Activated naive CD8-positive, alpha-beta T cell treated with anti-CD3 and anti-CD28 coated beads for 36 hours (primary cell): ENCODE measurements at places on chromosomes 3 and 15. TPM values are rescaled to one million over a fixed set of nuclear protein-coding genes. Genes with fewer than 3 reads are reported as not detected.

GRCh38 chr3:66466606-66467270 lies 34.1 kb downstream of the LRIG1 start:
- H3K4me3 ChIP-seq: no peak overlapping the region
- peaks cover 6% of the 10 kb centered on the region for H3K36me3 ChIP-seq
- no peak overlapping the region for H3K27ac ChIP-seq

- no peaks in the 10 kb centered on the region for H3K36me3 ChIP-seq
- H3K4me1 ChIP-seq: no peaks in the 10 kb centered on the region
- no peak for DNase-seq
- peaks cover 4% of the 10 kb centered on the region for H3K27me3 ChIP-seq
Observed at GRCh38 chr3:124295362-124295761, 303.4 kb upstream of the ROPN1 start.

- DNase-seq: no peak
- H3K36me3 ChIP-seq: no peaks in the 10 kb centered on the region
- no peak overlapping the region for H3K4me3 ChIP-seq
- H3K27ac ChIP-seq: no peak overlapping the region
Observed at GRCh38 chr3:6523043-6523442, 337.9 kb upstream of the GRM7 start.

DNA sequence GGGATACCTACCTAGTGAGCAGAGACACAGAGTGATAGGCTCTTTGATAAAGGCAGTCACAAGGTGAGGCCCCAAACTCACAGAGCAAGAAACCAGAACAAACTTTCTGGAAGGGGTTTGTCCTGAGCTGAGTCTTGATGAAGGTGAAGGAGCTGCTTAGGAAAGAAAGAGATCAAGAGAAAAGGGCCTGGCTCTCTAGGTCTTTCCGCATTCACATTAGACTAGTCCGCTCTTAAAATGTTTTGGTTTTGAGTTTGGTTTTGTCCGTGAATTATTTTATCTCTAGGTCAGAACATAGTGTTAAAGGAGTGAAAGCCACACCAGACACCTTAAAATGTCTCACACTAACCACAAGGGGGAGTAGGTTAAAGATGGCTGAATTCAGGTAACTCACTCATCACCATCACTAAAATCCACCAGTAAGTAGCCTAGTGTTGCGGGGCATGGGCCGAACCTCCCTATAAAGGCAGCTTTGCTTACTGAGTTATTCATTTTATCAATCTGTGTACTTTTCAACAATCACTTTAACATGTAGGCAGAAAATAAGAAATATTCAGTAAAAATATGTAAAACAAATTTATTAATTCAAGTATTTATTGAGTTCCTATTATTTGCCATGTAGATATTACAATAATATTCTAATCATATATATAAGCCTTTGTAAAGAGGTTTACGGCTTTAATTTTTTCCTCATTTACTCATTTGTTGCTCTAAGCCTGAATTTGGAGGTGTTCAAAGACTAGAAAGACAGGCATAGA lies 121.5 kb upstream of the TSC22D2 start:
- H3K4me3 ChIP-seq: no peak overlapping the region
- DNase-seq: no peak
- no peak overlapping the region for H3K27ac ChIP-seq
- peaks cover 6% of the 10 kb centered on the region for H3K4me1 ChIP-seq

The GASK1A gene
- total RNA-seq: 0.08 TPM
